Skeletal muscle cell (primary cell): ENCODE measurements at places on chromosomes 13 and 19.

DNA sequence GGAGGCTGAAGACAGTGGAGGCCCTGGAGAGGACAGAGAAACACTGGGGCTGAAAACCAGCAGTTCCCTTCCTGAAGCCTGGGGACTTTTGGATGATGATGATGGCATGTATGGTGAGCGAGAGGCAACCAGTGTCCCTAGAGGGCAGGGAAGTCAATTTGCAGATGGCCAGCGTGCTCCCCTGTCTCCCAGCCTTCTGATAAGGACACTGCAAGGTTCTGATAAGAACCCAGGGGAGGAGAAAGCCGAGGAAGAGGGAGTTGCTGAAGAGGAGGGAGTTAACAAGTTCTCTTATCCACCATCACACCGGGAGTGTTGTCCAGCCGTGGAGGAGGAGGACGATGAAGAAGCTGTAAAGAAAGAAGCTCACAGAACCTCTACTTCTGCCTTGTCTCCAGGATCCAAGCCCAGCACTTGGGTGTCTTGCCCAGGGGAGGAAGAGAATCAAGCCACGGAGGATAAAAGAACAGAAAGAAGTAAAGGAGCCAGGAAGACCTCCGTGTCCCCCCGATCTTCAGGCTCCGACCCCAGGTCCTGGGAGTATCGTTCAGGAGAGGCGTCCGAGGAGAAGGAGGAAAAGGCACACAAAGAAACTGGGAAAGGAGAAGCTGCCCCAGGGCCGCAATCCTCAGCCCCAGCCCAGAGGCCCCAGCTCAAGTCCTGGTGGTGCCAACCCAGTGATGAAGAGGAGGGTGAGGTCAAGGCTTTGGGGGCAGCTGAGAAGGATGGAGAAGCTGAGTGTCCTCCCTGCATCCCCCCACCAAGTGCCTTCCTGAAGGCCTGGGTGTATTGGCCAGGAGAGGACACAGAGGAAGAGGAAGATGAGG is 1.5 kb downstream of the PPP1R15A start:
- no peak for DNase-seq

GRCh38 chr19:48329167-48329891 is 4.0 kb downstream of the EMP3 start:
- no peak for DNase-seq

DNA sequence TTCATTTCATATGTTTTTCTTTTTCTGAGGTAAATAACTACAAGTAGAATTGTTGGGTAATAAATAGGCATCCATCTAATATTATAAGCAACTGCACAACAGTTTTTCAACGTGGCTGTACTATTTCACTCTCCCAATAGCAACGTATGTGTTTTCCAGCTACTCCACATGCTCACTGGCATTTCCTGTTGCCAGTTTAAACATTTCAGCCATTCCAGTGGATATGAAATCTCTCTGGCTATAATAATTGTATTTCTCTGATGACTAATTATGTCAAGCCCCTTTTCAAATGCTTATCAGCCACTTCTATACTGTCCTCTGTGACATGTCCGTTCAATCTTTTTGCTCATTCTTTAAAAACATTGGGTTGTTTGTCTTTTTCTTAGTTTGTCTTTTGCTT is 26.8 kb upstream of the ALOX5AP start:
- DNase-seq: no peak

- DNase-seq: no peak
Observed at GRCh38 chr19:45793876-45794275, 1.2 kb upstream of the DMWD start.
